Stimulated activated CD4-positive, alpha-beta T cell treated with anti-CD3 and anti-CD28 coated beads, Interleukin-4, amount 100 ng/mL, for 48 hours (primary cell): ENCODE measurements at places on chromosomes 16 and 17.

DNA sequence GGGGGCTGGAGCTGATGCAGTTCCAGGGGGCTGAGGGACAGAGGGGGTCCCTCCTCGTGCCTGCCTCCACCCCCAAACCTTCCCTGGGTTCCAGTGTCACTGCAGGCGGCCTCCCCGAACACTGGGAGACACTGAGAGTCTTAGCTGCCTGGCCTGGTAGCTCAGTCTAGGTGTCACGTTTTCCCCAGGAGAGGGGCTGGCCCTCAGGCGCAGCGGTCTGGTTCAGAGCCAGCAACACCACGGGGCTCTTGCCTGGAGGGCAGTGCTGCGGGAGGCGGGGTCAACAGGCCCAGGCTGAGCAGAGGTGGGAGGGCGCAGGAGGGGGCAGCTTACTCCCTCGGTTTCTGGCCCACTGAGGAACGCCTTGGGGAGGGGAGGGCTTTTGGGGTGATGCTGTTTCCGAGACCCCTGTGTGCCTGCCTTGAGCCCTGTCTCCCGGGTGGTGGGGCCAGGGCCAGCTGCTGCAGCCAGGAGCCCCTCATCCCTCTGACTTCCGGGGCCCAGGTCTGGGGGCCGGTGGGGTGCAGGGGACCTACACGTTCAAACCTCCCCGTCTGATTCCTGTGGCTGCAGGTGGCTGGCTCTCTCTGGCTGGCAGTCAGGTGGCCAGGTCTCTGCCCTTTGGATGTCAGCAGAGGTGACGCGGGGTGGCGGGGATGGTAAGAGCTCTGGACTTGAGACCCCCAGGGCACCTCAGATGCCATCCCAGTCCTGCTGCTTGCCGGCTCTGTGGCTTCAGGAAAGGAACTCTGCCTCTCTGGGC lies 89.3 kb upstream of the GSE1 start:
- no peak for DNase-seq

GRCh38 chr16:967077-967541 lies 3.7 kb downstream of the LMF1 start:
- no peak for DNase-seq

- peak; percentile 72 for DNase-seq
These were observed 7.2 kb upstream of the KRT36 start for GRCh38 chr17:41496803-41497484.

GRCh38 chr17:35735036-35735805 lies 3.8 kb downstream of the RASL10B start:
- DNase-seq = no peak

GRCh38 chr16:80935691-80936090 lies 71.0 kb downstream of the CMC2 start:
- DNase-seq = no peak

- no peak for DNase-seq
These were observed 24.1 kb downstream of the ALOX15B start for GRCh38 chr17:8062807-8063483.
